Fibroblast of villous mesenchyme (primary cell): ENCODE measurements at places on chromosomes 7 and 10. TPM values are rescaled to one million over a fixed set of nuclear protein-coding genes. Genes with fewer than 3 reads are reported as not detected.

Gene IDI2
- not detected in 2 replicates for total RNA-seq

Gene CACNB2
- under 0.01 and 1.3 TPM in 2 replicates for total RNA-seq

Gene SPDYE5
- not detected in 2 replicates for total RNA-seq

Gene FAS
- total RNA-seq, result 49.0 and 95.9 TPM in 2 replicates

Gene GTF2IRD1
- total RNA-seq, result 13.4 and 17.1 TPM in 2 replicates

- DNase-seq, result no peak
Measured at GRCh38 chr7:2416063-2416462, 12.7 kb downstream of the CHST12 start.

DNA sequence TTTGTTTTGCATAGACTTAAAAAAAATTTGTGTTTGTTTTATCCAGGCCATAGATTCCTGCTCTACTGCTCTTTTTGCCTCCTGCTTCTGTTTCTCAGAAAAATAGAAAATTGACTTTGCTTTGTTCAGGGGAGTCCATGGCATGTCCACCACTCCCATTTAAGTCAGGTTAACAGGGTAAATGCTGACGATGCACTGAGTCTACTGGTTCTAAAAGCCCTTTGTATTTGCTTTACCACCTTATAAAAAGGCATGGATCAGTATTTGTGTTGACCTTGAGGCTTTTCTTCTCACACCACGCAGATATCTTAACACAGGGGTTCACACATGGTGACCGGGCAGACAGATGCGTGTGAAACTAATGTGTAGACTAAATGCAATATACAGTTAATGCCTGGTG lies 139.5 kb upstream of the RHEB start:
- no peak for DNase-seq

DNA sequence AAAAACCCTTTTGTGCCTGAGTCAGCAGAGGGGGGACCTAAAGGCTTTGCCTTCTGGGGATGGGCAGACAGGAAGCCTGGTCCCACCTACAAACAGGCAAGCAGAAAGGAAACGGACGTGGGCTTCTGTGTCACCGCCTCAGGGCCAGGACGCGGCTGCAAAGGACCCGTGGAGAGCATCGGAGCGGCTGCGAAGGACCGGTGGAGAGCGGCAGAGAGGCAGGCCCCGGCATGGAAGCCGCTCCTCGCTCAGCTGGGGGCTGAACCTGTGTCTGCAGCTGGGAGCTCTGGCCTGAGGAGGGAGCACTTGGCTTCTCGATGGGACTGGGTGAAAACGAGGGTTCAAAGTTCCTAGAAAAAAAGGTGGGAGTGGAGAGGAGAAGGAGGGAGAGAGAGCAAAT lies 125.4 kb upstream of the PPP2R2D start:
- no peak for DNase-seq

DNA sequence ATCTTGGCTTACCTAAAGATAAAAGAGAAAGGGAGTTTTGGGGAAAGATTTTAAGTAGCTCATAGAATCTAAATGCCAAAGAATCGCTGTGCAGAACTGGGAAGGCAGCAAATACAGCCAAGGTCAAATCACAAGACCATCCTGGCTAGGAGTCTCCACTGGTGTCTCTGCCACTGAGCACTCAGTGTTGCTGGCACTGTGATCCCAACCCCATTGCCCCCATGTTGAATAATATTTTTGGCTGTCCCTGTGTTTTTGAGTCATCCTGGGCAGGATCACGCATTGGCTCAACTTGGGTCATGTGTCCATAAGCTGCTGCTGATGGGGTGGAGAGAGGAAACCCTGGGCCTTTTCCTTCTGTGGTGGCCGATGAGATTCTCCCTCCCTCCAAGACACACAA lies 21.2 kb downstream of the TLX1 start:
- no peak for DNase-seq

DNA sequence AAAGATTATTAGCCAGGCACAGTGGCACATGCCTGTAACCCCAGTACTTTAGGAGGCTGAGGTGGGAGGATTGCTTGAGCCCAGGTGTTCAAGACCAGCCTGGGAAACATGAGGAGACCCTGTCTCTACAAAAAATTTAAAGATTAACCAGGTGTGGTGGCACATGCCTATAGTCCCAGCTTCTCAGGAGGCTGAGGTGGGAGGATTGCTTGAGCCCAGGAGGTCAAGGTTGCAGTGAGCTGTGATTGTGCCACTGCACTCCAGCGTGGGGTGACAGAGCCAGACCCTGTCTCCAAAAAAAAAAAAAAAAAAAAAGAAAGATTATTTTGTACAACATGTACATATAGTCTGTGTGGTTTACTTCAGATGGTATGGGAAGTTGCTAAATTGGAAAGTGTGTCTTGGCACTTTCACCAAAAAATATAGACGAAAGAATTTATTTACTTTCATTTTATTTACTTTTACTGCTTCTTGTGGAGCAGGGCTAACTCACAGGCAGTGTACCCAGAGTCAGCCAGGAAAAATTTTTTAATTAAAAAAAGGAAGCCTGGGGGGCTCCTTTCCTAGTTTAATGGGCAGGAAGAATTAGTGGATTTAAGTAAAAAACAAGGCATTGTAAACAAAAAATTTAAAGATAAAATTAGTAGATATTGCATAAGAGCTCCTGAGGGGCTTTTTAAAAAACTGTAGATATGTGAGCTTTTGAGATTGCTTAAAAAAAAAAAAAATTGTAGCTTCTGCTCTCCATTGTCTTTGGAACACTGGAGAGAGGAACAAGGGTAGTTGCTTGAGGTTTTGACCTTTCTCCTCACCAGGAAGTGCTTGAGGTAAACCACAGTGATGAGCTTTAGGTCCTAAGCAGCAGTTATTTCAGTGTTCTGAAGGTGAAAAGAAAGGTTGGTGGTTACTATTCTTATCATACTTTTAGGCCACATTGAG lies 44.6 kb upstream of the VDAC2 start:
- peak; percentile 34 for DNase-seq

DNA sequence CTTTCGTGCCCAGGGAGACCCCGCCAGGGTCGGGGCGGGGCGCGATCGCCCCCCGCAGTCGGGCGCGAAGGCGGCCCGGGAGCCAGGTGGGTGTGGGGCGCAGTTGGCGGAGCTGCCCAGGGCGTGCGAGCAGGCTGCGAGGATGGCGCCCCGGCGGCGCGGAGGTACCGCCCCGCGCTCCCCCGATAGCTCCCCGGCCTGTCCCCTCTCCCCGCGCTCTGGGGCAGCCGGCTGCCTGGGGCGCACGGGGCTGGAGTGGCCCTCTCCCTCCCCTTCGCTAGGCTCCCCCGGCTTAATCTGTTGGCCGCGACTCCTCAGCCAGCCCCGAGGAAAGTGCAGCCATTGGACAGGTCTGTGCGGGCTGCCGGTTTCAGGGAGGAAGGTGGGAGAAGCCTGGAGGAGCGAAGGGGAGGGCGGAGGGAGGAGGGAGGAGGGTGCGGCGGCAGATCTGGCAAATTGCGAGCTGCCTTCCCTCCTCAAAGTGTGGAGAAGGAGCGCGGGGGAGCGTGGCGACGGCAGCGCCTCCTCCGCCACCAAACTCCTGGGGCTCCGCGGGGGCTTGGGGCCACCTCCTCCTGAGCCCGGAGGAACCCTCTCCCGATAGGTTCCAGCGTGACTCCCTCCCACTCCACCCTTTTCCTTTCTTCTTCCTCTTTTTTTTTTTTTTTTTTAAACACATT lies 361 bp upstream of the PLXDC2 start:
- DNase-seq, result peak; percentile 71
